Stimulated activated CD8-positive, alpha-beta memory T cell treated with anti-CD3 and anti-CD28 coated beads, Interleukin-2, amount 100 ng/mL, for 1 hour (primary cell): ENCODE measurements at places on chromosomes 1 and 21.

DNA sequence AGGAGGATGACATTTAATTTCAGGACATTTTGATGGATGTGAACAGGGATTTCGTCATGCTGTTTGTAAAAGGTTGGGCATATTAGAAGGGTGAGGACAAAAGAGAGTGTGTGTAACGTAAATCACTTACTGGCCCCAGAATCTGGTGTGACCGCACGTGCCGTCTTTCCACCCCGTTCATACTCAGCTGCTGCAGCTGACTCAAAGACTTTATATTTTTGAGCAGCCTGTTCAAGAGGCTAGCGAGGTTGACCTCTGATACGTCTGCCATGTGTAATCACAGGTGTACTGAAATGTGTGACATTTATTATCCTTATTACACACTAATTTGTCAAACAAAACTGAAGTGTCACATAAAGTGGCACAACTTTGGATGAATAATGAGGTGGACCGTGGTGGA lies 66.5 kb upstream of the ERRFI1 start:
- no peak for DNase-seq

DNA sequence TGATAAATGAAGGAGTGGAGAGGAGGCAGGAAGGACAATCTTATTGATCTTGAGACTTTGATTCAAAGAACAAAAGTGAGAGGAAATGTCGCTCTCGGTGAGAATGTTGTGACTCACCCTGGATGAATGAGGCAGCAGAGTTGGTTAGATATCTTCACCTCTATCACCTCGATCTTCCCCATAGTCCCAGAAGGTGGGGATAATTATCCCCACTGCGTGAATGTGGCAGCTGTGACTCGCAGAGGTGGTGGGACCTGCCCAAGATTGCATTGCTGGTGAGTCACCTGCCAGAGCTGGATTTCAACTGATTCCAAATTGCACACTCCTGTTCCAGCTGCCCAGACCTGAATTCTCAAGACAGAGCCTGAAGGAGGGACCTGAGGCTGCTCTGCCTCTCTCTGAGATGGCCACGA lies 105.0 kb downstream of the MATN1 start:
- no peak for DNase-seq

DNA sequence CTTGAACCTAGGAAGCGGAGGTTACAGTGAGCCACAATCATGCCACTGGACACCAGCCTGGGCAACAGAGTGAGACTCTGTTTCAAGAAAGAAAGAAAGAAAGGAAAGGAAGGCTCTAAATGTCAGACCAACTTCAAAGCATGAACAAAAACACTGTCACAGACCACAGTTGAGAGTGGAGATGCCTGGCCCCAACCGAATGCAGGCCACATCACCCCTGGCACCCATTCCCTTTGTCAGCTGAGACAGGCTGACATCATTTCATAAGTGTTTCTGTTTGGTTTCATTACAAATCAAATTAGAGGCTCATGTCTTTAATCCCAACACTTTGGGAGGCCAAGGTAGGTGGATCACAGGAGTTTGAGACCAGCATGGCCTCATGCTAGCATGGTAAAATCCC lies 28.6 kb upstream of the NADK start:
- no peak for DNase-seq

DNA sequence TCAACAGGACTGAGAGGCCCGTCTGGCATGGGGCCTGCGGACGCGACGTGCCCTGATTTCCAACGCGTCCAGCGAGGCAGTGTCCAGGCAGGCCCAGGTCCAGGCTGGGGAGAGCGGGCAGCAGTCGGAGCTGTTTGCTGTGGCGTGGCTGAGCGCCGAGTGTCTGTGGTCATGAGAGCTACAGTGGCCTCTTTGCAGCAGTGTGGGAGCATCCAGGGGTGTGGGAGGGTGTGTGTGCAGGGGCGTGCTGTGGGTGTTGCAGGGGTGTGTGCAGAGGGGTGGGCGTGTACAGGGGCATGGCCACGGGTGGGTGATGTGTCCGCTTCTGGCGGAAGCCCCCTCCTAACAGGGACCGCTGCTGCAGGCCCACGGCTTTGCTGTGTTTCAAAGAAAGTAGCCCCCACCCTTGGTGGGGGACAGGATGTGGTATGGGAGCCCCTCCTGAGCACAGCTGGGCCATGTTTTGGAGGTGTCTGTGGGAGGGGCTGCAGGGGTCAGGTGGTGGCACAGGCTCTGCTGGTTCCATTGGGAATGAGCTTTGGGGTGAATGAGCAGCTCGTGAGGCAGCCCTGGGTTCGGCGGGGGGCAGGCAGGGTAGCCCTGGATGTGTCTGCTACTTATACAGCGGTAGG lies 17.7 kb downstream of the PLCH2 start:
- DNase-seq: no peak

GRCh38 chr1:106831511-106831910 lies 225.0 kb upstream of the PRMT6 start:
- DNase-seq: no peak

- no peak for DNase-seq
Observed at GRCh38 chr1:174995121-174995520, 4.6 kb upstream of the CACYBP start.

DNA sequence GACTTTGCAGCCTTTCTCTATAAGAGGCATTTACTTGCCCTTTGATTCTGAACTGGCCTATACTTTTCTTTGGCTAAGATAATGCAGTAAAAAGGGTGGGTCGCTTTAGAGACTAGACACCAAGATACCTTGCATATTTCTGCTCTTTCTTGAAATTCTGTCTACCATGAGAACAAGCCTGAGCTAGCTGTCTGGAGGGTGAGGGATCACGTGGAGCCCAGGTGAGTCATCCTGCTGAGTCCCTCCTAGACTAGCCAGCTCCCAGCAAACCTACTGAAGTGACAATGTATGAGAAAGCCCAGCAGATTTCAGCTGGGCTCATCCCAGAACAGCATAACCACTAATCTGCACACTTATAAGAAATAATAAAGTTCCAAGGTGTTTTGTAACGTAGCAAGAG lies 408.0 kb upstream of the KAZN start:
- DNase-seq: no peak

- DNase-seq: no peak
Observed at GRCh38 chr1:48019714-48020315, 22.6 kb upstream of the TRABD2B start.

GRCh38 chr21:29680273-29680672 lies 259.5 kb downstream of the GRIK1 start:
- no peak for DNase-seq

DNA sequence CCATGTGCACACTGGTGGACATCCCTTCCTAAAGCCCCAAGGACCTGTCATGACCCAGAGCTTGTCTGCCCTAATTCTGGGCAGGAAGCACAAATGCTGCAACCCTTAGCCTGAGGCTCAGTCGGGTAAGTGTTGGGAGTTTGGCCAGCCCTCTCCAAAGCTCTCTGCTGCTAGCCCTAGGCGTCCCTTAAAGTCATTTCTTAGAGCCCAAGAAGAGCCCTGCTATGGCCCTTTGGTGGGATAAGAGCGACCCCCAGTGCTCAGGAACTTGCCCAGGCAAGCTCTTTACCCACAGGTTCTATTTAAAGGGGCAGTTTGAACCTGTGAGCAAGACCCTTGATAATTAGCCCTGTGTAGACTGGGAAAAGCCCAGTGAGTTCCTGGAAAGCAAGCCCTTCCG lies 356.8 kb downstream of the RRAGC start:
- DNase-seq: no peak

GRCh38 chr1:214377485-214377884 lies 96.5 kb downstream of the SMYD2 start:
- no peak for DNase-seq

DNA sequence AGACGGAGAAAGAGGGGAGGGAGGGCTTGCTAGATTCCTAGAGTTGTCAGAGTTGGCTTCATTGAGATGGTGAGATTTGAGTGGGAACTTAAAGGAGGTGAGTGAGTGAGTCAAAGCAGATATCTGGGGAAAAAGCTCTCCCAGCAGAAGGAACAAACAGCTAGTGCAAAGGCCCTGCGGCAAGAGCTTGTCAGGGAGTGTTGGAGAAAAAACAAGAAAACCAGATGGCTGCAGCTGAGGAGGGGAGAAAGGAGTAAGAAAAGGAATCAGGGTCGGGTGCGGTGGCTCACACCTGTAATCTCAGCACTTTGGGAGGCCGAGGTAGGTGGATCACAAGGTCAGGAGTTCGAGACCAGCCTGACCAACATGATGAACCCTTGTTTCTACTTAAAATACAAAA lies 40.3 kb upstream of the SPOCD1 start:
- no peak for DNase-seq

DNA sequence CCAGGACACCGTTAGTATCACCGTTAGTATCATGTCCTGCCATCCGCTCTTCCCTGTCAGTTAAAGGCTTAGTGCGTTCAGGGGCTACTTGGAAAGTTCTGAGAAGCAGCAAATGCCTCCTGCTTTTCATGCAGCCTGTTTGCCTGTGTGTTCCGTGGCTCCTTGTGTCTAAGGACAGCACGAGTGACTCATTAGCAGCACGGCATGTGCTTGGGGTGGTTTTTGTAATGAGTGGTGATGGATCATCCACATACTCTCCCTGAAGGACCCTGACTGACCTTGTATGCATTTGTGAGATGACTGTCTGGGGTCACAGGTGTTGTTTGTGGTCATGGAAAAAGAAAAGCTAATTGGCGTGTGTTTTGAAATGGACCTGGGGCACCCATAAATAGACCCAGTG lies 221.9 kb downstream of the PBX1 start:
- no peak for DNase-seq

DNA sequence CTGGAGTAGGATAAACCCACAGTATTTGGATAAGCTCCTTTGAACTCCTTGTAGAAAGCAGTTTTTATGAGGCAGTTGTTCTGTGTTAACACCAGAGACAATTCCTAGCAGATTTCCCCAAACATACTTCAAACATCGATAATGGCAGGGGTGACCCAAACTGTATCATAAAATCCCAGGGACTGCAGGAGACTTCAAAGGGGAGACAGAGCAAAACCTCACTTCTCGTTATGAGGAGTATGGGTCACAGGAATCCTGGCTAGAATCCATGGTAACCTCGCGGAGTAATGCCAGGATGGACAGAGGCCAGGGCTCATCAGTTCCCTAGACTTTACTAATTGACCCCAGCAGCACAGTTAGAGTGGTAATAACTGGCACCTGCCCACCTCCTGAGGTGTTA lies 148.0 kb downstream of the DHRS3 start:
- DNase-seq: no peak

- DNase-seq: no peak
Observed at GRCh38 chr21:45874716-45875415, 106.7 kb upstream of the COL6A1 start.

DNA sequence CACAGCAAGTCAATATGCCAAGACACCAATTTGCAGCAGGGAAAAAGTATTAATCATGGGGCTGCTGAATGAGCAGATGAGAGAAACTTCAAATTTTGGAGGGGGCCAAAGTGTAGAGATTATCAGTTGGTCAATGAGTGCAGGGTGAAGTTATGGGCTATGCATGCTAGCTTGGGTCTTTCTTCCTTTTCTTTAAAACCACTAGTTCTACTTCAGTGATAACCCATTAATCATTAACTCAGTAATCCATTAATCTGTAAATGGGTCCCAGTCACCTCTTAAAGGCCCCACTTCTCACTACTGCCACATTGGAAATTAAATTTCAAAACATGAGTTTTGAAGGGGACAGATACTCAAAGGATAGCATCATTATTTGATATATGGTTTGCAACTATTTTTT lies 688.6 kb upstream of the ADGRL4 start:
- DNase-seq: no peak

- DNase-seq: no peak
Observed at GRCh38 chr1:74641876-74642275, 31.7 kb downstream of the ERICH3 start.

DNA sequence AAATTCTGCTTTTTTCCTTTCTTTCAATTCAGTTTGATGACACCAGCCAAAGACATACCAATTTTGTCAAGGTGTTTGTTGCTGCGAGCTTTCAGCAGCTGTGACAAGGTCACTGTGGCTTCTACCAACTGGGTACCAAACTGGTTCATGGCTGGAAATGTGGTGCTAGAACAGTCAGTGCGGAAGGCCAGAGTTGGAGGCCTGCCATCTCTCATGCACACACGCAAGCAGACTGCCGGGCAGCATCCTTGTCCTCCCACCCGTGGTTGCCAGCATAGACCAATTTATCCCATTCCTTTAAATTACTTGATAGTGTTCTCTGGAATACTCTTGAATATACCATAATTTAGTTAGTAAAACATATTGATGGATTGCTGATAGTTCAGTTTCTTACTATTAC lies 79.9 kb upstream of the GPR52 start:
- no peak for DNase-seq

GRCh38 chr1:117795190-117795589 lies 134.2 kb downstream of the GDAP2 start:
- no peak for DNase-seq

DNA sequence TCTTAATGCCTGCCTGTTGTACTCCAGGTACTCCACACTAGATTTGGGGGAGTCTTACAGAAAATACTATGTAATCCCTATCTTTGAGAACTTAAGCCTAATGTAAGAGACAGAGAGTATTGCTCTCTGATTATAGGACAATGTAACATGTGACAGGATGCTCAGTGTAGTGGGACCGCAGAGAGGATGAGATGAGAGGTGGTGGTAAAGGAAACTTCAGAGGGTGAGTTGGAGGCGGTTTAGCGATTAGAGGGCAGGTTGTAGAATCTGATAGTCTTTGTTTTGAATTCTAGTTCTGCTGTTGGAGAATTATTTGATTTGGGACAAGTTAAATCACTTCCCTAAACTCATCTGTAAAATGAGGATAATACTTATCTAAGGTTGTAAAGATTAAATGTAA lies 5.4 kb downstream of the SOAT1 start:
- no peak for DNase-seq

- no peak for DNase-seq
Observed at GRCh38 chr1:181011301-181012202, 11.1 kb downstream of the STX6 start.

GRCh38 chr1:86619313-86619712 lies 72.4 kb downstream of the CLCA4 start:
- DNase-seq: no peak

GRCh38 chr1:115282807-115283208 lies 55.2 kb downstream of the NGF start:
- DNase-seq: no peak

- no peak for DNase-seq
Observed at GRCh38 chr1:230752407-230752806, 5.2 kb downstream of the CAPN9 start.

DNA sequence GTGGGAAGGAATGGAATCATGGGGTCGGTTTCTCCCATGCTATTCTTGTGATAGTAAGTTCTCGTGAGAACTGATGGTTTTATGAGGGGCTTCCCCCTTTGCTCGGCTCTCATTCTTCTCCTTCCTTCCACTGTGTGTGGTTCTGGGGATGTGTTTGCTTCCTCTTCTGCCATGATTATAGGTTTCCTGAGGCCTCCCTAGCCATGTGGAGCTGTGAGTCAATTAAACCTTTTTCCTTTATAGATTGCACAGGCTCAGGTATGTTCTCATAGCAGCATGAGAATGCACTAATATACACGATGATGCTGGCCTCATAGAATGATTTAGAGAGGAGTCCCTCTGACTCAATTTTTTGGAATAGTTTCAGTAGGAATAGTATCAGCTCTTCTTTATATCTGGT lies 195.4 kb upstream of the IVNS1ABP start:
- no peak for DNase-seq

- no peak for DNase-seq
Observed at GRCh38 chr1:14600405-14601112, 2.1 kb downstream of the KAZN start.
